GOT3 (cell line): ENCODE measurements at places on chromosomes 1 and 21.

DNA sequence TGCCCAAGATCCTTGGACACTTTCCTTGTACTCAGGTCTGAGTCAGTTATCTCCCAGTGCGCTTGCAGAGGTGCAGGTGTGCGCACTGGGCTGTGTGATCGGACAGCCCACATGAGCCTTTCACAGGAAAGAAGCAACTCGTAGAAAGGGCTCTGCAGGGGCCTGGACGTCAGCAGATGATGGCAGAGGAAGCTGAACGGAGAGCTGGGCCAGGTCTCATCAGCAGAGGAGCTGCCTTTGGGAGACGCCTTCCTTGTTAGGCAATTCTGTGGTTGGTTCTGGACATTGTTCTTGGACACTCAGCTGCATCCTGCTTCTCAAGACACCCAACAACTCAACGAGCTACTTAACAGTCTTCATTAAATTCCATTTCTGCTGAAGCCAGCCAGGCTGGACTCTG, 7.5 kb upstream of the PROK1 start:
- no peak for DNase-seq

DNA sequence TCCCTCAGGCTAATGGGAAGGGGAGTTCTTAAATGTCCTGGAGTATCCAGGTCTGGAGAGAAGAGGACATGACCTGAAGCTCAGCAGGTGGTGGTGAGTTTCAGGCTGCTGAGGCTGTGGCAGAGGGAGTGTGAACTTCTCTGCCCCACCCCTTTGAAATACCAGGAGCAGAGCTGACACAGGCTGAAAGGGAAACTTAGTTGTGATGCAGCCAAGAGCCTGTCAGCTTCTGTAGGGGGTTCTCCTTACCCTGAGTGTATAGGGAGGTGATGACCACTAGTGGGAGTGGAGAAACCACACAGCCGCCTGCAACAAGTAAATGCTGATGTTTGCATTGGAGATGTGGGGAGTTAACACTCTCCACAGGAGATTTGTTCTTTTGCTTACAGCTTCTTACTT, 152.3 kb downstream of the FCRL5 start:
- no peak for DNase-seq

DNA sequence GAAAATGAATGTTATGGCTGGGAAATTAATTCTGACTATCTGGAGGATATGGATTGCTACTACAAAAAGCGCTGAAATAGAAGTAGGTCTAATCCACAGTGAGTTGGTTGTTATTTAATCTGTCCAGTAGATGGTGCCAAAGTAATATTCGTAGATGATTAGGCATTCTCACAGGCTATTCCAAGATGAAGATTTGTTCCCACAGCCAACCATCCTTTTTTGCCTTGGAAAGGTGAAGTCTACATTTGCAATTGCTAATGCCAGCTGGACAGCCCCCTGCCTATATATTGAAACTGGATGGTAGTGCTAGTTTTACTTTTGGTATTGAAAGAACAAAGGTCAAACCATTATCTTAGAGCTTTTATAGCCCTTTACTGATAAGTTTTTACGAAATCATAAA, 43.8 kb downstream of the RBM11 start:
- no peak for DNase-seq

DNA sequence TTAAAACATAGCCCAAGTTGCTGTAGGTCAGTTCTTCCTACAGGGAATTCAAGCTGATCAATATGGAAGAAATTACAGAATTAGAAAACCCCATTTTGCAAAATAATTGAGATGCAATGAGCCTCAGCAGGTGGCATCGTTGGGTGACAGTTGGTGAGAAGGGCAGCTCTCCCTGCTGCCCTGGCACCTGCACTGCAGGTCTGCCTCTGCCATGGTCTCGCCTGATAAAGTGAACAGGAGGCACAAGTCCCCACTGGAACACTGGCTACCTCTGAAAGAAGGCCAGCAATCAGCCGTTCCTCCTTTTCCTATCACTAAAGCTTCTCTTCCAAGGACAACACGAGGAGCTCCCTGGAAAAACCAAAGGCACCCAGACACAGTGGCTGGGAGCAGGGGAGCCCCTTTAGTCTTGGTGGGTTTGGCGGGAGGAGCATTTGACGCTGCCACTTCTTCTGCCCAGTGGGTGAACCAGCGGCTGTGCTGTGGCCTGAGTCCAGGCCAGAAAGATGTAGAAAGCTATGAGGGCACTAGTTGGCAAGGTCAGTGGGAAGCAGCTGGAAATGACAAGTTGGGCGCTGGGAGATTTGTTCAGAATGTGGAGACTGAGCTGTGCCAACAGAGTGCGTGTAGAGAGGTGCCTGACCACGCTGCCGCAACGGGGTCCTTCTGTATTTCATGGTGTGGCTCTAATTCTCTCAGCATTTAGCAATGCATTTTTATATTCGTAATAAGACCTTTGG, 93.1 kb downstream of the RIPK4 start:
- no peak for DNase-seq

DNA sequence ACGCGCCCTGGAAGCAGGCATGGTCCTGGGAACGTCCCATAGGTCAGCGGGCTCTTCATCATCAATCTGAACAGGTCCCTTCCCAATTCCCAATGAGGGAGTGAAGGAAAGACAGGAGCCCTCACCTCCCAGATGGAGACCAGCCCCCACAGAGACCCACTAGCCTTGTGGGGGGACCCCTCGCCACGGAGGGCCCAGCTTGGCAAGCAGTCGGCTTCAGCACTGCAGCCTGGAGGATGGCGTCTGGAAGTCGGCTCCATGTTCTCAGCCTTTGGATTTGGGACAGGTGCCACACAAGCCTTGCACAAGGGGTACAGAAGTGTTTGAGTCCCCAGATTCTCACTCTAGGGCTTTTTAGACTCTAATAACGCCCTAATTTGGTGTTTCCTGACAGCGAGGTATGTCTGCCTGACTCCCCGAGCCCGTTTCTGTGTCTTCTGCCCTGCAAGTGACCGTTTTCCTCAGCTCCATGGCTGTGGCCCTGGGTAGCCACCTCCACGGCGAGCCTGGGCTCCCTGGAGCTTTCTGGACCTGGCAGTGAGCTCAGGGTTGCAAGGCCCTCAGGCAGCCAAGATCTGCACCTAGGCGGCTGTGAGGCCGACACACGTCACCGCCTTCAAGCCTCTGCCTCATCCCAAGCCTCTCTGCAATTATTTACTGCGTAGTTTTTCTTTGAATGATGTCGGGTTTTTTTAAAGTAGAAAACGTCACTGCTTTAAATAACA, 25.0 kb upstream of the SUMO3 start:
- no peak for DNase-seq

- no peak for DNase-seq
Measured at GRCh38 chr1:183137782-183138181, 48.3 kb upstream of the LAMC2 start.

DNA sequence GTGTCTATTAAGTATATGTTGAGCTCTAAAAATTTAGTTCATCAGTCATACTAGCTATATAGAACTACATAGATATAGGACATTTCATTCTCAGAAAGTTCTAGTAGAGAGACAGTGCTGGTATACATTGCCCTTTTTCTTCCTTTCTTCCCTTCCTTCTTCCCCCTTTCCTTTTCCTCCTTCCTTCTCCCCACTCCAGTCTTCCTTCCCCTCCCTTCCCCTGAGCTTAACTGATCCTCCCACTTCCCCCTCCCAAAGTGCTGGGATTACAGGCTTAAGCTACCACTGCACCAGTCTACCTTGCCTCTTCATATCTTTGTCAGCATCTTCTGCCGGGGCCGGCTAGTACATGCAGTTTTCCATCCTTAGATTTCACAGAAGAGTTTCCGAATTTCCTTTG, 12.1 kb downstream of the THRAP3 start:
- DNase-seq, result no peak

DNA sequence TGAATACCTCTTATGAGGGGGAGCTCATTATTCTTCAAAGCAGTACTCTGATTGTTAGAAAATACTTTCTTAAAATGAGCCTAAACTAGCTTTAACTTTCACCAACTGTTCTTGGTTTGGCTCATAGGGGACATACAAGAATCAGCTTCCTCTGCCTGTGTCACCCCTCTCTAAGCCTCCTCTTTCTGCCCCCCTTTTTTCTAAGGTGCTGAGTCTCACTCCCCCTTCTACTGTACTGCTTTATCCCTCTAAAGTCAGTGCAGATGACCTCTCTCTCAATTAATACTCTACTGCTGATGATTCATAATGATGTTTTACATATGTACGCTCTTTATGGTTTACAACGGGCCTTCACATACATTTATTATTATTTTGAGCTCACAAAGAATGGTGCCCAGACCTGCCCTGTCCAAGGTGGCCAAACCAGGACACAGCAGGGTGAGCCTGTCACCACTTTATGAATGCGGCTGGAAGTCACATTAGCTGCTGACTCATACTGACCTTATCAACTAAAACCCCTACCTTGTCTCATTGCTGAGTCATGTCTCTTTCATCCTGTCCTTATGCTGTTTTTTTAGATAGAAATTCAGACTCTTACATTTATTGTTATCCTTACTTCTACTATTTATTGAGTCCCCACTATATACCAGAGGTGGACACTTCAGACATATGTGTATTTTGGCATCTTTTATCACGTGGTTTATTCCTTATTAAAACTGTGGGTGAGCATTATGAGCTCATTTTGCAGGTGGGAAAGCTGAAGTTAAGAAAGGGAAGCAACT, 126.9 kb downstream of the RNF220 start:
- DNase-seq, result no peak

GRCh38 chr1:204357551-204358490, 1.9 kb downstream of the PLEKHA6 start:
- no peak for DNase-seq

DNA sequence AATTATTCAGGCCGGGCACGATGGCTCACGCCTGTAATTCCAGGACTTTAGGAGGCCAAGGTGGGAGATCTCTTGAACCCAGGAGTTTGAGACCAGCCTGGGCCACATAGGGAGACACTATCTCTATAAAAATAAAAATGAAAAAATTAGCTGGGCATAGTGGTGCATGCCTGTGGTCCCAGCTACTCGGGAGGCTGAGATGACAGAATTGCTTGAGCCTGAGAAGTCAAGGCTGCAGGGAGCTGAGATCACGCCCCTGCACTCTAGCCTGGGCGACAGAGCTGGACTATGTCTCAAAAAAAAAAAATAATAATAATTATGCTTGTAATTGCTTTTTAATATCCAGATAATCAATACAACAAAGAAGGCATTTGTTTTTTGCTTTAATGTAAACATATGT, 91.3 kb downstream of the RIPK4 start:
- no peak for DNase-seq

DNA sequence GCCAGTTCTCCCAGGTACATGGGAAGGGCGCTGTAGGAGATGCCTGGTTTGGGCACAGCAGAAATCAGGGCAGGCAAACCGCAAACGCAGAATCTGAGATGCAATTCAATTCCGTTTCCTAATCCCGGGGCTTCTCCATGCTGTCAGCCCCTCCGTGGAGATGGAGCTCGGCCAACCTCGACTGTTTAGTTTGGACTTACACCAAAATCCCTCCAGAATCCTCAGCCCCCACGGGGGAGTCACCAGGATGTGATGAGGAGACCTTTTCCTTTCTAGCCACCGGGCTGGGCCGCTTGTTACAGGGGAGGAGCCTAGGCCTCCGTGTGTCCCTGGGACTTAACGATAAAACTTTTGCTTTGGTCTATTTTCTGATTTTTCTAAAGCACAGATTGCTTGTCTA, 7.9 kb downstream of the SLC2A7 start:
- no peak for DNase-seq

DNA sequence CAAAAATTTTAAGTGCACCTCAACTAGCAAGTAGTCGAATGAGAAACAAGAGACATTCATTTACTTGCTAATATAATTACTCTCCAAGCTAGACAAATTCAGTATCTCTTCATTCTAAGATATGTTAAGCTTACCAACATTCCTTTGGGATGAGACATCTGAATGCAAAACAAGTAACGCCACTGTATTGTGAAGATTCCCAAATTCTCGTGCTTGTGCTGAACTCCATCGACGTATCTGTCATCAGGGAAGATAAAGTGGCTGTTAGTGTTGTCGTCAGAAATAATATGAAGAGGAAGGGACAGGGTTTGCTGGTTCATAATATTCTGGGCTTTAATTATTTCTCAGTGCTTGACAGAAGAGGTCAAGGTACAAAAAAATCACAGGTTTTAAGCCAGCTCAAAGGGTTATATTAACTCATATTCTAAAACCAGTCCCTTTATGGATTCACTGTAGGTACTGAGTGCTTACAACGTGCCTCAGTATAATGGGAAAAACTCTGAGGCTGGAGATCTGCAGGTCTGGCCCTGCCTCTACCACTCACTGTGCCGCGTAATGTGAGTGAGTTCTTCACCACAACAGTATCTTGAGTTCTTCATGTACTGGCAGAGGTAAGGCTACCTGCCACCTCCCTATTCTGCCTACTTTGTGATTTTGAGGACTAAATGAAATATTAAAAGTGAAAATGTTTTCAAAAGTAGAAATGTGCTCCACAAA, 42.0 kb downstream of the PCSK9 start:
- no peak for DNase-seq

- DNase-seq, result no peak
Measured at GRCh38 chr21:36388835-36389234, 3.6 kb downstream of the CHAF1B start.

DNA sequence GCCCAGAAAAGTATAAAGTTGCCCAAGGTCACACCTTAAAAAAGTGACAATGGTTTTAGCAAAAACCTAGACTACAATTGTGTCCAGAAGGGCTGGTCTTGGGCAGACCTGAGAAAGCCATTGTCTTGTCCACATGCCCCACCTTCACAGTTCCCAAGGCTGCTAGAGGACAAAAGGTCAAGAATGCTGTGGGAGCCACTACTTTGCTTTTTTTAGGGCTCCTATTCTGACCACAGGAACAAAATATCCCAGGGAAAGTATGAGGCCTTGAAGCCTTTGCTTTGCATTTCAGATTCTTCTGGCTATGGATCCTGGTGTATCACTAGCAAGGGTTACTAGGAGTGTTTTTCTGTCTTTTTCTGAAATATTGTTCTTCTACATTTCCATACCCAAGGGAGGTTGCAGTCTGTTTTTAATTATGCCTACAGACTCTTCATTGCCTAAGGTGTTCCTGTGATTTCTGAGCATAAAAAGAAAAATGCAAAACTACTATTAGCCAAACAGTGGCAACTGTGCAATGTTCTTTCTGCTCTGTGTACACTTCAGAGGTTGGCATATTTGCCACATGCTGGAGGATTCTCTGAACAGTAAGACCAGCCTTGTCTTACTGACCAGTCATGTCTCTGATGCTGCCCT, 10.7 kb downstream of the C1orf162 start:
- no peak for DNase-seq

DNA sequence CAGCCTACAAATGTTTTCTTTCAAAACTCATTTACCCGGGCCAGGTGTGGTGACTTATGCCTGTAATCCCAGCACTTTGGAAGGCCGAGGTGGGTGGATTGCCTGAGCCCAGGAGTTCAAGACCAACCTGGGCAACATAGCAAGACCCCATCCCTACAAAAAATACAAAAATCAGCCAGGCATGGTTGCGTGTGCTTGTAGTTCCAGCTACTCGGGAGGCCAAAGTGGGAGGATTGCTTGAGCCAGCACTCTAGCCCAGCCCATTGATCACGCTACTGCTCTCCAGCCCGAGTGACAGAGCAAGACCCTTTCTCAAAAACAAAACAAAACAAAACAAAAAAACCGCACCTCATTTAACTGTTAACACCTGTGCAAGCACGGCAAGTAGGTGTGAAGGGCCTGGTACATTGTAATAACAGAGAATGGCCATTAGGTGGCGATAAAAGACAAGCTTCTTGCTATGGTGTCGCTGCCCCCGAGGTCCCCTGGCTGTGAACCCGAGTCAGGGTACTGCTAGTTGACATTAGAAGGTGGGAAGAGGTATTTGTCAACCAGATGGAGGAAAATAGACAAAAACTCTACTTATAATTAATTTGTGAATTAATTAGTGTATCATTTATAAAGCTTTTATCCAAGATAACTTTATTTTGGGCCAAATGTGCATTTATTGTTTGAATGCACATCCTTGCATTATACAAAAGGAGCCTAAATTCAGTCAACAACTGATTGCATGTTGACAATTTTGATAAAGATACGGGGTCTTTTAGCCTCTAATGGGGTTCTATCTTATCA, 66.5 kb downstream of the SH3BGR start:
- no peak for DNase-seq
